ENCODE measurements at places on chromosomes 6 and 20.

DNA sequence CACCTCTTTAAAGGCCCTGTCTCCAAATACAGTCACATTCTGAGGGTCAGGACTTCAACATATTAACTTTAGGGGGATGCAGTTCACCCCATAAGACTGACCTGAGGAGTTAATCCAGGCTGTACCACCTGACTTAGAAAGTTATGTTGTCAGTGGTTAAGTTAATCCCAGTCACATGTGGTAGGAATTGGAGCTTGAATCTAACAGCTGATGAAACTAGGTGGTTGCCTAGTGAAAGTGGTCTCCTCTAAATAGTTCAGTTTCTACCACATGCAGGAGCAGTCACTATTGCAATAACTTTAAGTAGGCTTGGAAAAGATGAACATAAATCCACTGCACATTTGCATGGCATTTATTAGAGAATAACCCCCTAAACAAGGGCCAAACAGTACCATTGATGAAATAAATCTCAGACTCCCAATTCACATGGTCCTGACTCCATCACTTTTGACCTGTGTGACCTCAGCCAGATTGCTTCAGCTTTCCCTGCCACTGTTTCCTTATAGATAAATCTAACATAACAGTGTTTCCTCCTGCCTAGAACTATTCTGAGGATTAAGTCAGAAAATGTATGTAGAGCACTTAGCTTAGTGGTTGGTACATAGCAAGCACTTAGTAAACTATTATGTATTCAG lies 20.1 kb downstream of the SAMD5 start:
- no peak for DNase-seq

DNA sequence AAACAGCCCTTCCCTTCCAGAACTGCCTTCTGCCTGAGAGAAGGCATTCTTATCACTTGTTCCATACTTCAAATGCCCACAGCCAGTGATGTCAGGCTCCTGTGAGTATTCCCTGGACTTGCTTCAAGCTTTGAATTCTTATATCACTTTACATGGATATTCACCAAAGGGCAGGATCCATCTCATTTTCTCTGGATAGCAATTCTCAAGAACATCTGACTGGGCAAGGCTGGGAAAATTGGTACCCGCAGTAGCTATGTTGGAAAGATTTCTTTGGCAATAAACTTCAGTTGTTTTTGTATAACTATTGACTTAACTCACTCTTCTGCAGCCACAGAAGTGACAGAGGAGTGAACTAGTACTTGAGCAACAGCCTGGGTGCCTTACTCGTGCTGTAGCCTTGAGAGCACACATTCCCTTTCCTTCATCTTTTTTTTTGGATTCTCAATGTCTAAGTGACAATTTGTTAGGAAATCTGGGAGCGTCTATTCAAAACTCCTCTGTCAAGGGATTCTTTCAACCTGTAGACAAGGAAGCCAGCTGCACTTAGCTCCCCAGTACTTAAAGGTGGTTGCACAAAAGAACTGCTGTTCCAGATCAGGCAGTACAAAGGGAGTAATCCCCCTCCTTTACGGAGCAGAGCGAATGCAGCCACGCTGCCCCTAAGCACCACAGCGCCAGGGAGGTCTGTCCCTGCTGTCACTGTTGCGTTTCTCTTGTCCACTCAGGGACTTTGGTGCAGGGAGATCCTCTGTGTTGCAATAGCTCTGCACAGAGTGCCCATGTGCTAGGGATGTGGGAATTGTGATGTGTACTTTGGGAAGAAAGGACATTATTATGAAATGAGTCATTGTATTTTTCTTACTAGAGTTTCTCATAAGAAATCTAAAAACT lies 69.6 kb downstream of the JAG1 start:
- no peak for DNase-seq

DNA sequence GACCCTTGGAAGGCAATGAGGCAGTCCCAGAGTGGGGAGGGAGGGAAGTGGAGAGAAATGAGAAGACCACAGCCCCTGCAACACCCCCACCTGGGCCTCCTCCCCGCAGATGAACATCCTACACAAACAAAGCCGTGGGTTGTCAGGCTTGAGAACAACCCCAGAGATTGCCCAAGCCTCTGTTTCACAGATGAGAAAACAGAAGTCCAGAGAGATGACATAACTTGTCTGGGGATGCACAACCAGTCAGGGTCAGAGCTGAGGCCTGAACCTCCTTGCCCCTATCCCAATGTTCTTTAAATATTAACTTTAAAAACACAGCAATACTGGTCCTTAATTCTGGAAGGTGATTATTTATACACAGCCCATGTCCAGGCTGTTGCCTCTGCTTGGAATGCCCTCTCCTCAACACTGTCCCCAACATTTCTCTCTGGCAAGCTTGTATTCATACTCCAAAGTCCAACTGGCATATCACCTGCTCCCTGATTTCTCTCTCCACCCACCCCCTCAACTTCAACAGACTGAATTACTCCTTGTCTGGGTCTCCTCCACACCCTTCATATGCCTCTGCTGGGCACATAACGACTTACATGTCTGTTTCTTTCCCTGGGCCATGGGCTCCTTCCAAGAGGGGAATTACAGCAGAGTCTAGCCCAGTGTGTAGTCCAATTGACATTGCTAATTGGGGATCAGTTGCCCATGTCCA lies 135.5 kb upstream of the LRFN2 start:
- no peak for DNase-seq

DNA sequence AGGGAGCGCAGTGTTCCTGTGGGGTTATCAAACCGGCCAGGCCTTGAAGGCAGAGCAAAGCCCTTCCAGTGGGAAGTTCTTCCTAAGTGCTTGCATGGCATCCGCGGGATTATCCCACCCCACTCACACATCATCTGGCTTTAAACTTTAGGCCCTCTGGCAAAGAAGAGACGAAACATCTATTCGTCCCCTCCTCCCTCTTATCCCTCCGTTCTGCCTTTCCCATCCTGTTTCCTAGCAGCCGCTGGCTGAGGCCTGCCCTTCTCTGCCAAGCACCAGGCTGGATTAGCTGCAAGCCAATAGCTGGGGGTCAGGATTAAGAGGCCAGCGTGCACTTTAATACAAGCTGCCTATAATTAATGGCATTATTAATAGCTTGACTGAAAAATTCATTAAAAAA lies 621.0 kb downstream of the PKHD1 start:
- DNase-seq, result no peak

DNA sequence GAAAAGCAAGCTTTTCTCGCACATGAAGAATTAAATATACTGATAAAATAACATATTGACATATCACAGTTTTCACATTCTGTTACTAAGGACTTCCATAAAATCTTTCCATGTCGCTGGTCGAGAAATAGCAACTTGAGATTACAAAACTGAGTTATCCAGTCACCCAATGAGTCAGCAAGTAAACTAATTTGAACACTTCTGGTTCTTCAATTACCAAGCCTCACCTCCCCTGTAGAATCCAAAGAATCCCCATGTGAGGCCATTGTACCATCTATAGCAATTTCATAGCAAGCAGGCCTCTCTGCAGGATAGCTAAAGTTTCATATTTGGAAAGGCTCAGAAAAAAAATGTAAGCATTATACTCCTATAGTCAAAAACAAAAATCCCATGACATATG lies 87.3 kb downstream of the PKHD1 start:
- no peak for DNase-seq

DNA sequence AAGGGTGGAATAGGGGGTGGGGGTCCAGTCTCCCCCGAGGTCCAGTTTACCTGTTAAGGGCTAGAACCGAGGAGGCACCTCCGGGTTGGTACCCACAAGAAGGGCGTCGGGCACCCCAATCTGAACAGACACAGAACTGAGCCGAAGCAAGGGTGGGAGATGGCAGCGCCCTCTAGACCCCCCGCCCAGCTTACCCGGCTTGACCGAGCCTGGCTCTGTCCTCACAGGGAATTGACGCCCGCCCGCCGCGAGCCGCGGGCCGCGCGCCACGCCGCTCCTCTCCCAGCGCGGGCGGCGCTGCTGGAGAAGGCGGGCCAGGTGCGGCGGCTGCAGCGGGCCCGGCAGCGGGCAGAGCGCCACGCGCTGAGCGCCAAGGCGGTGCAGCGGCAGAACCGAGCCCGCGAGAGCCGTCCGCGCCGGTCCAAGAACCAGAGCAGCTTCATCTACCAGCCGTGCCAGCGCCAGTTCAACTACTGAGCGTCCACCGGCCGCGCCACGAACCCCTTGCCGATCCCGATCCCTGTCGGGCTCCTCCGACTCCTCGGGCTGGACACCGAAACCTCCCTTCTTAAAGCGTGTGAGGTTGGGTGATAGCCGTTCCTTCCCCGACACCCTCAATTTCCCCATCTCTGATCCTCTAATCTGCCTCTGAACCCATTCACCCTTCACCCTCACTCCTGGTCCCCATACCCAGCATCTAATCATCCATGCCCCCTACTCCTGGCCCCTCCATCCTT lies 5.9 kb downstream of the TP53INP2 start:
- DNase-seq, result no peak

- no peak for DNase-seq
Observed at GRCh38 chr6:101395345-101395744, 1.8 kb downstream of the GRIK2 start.

DNA sequence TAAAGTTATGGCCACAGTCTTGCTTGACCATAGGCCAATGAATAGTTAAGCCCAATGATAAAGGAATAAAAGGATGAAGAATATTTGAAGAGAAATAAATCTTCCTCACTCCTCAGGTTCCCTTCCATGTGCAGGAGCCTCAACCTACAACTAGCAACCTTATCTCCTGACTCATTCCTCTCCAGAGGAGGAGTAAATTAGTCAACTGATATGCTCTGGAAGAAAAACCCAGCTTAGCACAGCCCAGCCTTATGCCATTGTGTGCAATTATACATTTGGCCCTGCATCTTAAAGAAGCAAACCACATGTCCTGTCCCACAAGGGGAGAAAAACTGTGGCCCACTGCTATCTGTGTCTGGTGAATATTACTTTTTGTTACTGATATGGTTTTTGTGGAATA lies 82.1 kb downstream of the PHIP start:
- DNase-seq, result no peak

GRCh38 chr6:72626126-72626525 lies 4.3 kb downstream of the KCNQ5 start:
- DNase-seq, result no peak

GRCh38 chr6:40755046-40755681 lies 168.0 kb upstream of the LRFN2 start:
- DNase-seq, result no peak

GRCh38 chr6:33198159-33198852 lies 2.2 kb downstream of the RXRB start:
- no peak for DNase-seq

DNA sequence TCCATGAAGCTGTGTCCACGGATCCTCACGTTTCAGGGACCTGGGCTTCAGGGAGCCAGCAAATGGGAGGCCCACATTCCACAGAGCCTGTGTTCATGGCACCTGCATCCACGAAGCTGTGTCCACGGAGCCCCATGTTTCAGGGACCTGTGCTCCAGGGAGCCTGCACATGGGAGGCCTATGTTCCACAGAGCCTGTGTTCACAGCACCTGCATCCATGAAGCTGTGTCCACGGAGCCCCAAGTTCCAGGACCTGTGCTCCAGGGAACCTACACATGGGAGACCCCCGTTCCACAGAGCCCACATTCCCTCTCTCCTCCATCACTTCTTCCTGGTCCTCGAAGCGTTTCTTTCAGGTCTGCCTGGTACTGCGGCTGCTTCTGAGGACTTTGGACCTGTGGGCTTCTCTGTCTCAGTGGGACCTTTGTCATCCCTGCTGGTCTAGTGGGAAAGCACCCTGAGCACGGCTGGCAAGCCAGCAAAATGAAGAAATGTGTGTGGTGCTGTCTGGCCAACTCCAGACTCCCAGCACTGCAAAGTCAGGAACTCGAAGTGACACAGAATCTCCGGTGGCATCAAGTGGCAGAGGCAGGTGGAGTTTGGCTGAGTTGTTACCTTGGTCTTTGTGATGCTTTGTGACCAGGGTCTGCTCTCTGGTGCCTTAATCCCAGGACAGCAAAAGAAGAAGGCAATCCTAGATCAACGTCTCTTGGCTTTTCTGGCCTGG lies 245.9 kb downstream of the DLL1 start:
- no peak for DNase-seq

DNA sequence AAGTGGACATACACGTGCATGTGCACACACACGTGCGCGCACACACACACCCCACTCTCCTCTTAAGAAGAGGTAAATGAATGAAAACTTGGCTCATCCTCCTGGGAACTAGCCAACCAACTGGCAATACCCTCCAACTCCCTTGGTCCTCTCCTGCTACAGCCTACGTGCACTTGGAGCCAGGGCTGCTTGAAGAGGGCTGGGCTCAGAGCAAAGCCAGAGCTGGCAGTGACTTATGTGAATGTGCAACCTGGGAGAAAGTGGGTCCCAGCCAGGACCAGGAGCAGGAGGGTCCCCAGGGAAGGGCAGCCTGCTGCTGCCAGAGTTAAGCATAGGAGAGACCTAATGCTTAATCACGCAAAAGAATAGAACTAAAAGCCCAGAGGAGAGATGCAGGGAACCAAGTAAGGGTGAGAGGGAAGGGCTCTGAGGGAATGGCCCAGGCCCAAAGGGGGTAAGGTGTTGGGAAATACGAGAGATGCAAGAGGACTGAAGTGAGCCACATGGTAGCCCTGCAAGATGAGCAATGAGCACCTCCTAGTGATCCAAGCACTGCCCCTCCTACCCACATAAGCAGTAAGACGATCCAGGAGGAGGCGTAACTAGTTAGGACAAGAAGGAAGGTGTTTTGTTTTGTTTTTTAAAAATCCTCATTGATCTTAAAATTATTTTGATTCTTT lies 24.7 kb downstream of the TRAF3IP2 start:
- DNase-seq, result no peak

DNA sequence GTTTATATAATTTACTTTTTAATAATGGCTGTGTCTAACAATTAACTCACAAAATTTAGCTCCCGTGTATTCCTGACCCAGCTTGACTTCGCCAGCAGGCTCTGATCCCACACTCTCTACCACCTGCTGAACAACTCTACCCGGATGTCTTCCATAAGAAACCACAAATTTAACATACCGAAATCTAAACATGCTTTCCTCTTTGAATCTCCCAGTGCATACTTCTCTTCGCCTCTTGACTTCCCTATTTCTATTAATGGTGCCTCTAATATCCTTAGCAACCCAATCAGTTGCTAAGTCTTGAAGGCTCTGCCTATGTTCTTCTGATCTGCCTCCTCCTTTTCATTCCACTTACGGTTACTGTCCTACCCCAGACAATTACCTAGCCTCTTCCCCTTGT lies 4.6 kb upstream of the MYB start:
- DNase-seq, result no peak

GRCh38 chr6:73893696-73894095 lies 197.7 kb downstream of the CD109 start:
- DNase-seq, result no peak

GRCh38 chr20:53602661-53603060 lies 9.0 kb upstream of the ZNF217 start:
- DNase-seq, result no peak

DNA sequence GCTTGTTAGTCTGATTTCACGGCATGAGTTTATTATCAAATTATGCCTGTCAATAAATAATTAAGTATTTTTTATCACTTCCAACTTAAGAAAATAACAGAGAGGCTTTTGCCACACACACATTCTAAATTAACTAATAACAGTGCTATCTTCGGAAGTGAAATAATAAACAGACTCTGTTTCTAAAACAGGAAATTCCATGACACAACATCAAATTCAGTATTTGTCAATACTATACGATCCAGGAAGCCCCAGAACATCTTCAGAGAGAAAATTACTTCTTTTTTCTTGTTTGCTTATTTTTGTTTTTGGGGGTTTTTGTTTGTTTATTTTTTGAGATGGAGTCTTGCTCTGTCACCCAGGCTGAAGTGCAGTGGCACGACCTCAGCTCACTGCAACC lies 150.7 kb upstream of the PRDM1 start:
- DNase-seq, result no peak

Measured in naive thymus-derived CD4-positive, alpha-beta T cell (primary cell).